Amniotic epithelial cell (primary cell): ENCODE measurements at places on chromosomes 6 and 20.

DNA sequence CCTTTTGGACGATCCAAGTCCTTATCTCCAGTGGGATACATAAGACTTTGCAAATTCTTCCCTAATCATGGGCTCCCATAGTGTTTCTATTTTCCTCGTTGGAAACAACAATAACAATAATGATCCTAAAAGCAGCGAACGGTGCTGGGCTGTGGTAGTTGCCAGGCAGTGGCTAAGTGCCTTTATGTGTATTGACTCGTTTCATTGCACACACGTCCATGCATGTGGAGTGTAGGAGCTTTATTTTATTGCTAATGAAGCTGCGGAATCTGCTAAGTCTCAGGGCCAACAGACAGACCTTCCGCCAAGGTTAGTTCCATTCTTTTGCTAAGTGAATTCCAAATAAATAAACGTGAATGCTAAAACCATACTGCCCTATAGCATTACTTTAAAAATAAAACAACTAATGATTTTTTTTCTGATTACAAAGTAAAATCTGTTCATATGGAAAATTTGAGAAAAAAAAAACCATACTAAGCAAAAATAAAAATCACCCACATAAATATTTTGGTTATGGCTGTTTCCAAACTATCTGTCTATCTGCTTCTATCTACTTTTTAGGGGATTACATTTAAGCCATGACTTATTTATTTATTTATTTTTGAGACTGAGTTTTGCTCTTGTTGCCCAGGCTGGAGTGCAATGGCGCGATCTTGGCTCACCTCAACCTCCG, 297.9 kb downstream of the BMP7 start:
- DNase-seq = no peak

DNA sequence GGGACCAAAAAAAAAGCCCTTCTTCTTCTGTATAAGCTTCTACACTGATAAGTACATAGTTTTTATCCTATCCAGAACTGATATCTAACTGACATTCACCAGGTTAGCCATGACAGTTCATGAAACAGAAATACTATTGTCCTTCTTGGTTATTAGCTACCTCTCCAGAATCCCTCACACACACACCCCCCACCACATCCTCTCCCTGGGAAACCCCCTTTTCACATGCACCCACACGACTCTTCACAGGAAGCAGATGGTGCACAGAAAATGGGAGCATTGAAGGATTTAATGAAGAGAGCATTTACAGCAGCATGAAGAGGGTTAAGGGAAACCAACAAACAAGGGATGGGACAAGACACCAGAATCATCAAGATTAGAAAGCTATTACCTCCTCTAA, 88.9 kb downstream of the FHL5 start:
- DNase-seq = no peak

DNA sequence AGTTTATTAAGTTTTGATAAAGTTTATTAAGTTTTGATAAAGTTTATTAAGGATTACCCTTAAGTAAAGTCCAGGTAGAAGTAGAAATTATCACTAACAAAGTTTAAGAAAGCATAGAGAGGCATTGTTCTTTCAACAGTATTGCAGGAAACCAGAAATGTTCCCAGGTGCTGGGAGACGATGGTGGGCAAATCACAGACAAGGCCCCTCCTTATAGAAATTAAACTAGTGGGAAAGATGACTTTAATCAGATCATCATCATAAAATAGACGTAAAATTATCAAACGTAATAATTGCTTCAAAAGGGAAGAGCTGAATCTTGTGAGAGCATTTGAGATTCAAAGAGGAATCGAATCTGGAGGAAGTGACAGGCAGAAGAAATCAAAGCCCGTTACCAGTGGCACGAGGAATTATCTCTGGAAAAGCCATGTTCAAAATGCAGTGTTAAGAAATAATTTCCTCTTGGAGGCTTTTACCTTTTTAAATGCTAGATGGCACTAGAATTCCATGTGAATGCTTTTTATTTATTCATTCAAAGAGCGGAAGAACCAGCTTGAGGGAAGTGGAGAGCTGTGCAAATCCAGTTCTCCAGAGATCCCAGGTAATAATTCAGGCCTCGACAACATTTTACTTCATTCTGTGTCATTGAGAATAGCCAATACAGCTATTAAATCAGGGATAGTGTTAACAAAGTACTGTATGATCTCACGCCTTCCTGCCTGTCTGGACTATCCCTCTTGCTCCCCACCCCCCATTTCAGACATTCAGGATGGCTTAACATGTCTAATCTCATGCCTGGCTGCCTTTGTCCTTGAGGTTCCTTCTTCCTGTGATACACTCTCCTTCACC, 1.0 kb upstream of the APMAP start:
- peak; percentile 39 for DNase-seq

DNA sequence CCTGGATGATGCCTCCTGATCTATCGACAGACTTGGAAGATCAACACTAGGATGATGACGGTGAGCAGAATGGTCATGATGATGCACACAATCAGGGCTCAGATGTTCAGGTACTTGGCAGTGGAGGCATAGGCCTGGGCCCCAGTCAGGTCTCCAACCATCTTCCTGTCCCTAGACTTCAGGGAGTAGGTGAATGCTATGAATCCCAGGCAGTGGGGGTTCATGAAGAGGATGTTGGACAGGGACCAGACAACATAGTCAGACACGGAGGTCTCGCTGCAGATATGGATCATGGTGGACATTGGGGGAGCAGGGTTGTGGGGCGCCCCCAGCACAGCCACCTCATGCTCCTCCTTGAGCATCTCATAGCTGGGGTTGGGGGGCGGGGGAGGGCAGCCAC, 27.5 kb downstream of the HLA-F start:
- DNase-seq = no peak

DNA sequence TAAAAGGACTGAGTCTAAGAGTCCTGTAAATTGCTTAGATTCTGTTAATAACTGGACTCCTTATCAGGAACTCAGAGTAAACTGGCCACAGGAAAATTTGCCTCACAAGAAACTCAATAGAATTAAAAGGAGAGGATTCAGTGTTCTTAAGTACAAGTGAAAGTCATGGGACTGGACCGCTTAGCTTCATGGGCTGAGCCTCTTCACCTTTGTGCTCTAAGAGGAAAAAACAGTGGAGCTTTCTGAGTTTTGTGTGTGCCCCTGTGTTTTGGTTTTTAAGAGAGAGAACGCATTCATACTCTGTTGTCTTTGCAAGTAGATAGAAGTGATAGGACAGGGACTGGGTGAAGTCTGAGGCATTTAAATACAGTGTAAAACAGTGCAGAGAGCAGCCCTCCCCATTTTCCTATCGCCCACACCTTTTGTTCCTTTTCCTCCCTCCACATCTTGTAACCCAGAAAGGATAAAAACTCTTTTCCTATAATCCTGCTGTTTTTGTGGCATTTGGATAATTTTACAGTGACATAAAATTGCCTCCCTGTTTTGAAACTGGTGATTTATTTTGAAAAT, 49.6 kb downstream of the FOXO3 start:
- no peak for DNase-seq

DNA sequence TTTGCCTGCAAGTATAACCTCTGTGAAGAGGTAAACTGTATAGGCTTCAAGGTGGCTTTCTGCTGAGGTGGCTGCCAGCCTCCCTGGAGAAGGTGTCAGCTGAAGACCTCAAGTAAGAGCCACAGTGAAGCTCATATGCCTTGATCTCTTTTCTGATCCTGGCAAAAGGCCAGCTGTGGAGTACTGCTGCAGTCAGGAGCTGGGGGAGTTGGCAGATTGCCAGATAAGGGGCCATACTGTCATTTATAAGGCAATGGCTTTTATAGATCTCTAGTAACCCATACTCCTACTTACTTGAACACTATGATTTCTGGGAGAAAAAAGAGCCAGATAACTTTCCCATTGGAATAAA, 8.8 kb upstream of the CEP85L start:
- DNase-seq = peak; percentile 50

- peak; percentile 27 for DNase-seq
Measured at GRCh38 chr6:25944688-25945574, 14.4 kb upstream of the SLC17A2 start.

GRCh38 chr6:169722362-169723199, 1.7 kb downstream of the PHF10 start:
- peak; percentile 91 for DNase-seq

DNA sequence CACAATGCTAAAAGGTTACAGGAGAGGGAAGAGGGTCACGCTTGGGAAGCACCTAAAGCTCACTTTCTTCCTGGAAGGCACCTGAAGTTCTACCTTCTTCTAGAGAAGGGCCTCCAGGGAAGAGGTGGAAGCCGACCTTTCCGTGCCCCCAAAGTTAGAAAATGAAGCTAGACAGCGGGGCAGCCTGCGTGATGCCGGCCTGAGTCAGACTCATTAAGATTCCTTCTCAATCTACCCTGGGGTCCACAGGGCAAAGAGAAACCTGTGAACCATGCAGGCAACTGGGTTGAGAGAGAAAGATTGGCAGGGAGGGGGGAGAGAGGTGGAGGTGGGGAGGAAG, 54.8 kb upstream of the CCDC167 start:
- DNase-seq = peak; percentile 37
